ENCODE measurements at places on chromosomes 6 and 20.

- peak; percentile 42 for DNase-seq
Measured at GRCh38 chr20:44074252-44075151, 112.5 kb downstream of the JPH2 start.

- peak; percentile 14 for DNase-seq
Measured at GRCh38 chr6:150730801-150731457, 131.2 kb downstream of the PLEKHG1 start.

- DNase-seq, result no peak
Measured at GRCh38 chr6:132418235-132418965, 17.1 kb upstream of the MOXD1 start.

DNA sequence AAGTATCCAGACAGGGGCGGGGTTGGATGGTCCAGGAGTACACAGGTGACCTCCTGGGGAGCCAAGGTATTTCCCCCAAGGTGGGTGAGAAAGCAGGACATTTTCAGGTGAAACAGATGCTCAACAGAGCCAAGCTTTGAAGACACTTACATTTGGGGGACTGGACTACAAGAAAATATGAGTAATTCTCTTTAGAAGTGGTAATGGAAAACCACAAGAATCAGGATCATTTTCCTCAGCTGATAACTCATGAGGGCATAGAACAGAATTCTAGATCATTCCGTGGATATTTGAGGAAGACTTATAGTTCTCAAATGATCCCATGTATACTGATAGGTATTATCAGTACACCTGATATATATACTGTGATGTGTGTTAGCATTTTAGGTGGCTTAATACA, 89.9 kb downstream of the UST start:
- DNase-seq, result no peak

DNA sequence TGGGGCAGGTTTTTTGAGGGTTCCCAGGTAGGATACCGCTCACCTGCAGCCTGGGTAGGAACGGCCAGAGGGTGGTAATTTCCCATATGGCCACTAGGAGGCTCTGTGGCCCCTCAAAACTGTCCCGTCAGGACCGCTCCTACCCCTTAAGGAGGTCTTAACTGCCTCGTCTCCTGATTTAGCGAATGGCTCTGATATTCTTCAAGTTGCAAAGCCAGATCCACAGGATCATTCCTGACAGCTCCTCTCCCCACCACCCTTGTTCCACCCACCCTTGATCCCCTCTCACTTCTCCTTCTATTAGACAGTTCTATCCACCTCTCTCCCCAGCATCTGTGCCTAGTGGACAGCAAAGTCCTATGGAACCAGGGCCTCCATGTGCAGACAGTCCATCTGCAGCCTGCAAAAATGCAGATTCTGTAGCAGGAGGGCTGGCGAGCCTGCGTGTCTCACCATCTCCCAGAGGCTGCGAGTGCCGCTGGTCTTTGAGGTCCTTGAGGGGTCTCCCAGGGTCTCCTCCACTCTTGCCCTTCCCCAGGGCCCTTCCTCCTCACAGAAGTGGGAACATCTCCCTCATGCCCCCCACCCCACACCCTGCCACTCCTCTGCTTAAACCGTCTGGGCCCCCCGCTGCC, 34.3 kb upstream of the ZBP1 start:
- DNase-seq, result peak; percentile 63

- no peak for DNase-seq
Measured at GRCh38 chr20:54234991-54235390, 27.1 kb downstream of the PFDN4 start.

- DNase-seq, result peak; percentile 51
Measured at GRCh38 chr6:151494235-151494935, 568 bp downstream of the CCDC170 start.

- no peak for DNase-seq
Measured at GRCh38 chr6:31706599-31706998, at the start of gene LY6G6F. Gene LY6G6F, plus strand, starts transcription at chr6:31706866. Its CDS starts 41 bp downstream, at chr6:31706907.

- peak; percentile 37 for DNase-seq
Measured at GRCh38 chr6:31920811-31921210, 6.7 kb upstream of the C2 start.

GRCh38 chr6:112881828-112882780, 535.0 kb downstream of the RFPL4B start:
- no peak for DNase-seq

DNA sequence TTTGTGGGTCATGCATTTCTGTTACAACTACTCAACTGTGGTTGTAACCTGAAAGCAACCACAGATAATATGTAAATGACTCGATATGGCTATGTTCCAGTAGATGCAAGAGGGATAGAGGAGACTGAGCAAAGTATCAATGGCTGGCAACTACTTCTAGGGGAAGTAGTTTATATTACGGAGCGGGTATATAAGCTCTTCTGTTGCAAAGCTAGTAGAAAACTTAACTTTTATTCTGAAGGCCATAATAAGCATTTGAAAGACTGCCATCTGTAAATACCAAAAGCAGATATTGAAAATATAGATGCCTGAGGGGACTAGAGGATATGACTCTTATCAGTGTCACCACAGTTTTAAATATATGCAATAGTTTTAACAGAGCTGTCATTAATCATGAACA, 655.3 kb downstream of the PHF3 start:
- no peak for DNase-seq

DNA sequence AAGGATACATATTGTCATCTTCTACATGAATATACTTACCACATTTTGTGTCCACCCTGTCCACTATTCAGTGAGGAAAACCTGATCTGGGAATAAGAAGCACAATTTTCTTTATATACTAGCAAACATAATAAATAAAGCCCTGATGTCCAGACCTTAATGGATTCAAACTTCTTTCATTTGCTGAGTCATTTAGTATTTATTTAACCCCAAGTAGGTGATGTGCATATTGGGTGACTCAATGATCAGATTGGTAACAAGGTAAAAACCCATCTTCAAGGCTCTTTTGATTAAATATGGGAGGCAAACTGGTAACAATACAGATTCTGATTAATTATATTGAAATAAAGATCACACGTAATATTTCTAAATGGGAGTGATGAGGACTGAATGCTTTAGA, 1159.8 kb upstream of the EYS start:
- no peak for DNase-seq

DNA sequence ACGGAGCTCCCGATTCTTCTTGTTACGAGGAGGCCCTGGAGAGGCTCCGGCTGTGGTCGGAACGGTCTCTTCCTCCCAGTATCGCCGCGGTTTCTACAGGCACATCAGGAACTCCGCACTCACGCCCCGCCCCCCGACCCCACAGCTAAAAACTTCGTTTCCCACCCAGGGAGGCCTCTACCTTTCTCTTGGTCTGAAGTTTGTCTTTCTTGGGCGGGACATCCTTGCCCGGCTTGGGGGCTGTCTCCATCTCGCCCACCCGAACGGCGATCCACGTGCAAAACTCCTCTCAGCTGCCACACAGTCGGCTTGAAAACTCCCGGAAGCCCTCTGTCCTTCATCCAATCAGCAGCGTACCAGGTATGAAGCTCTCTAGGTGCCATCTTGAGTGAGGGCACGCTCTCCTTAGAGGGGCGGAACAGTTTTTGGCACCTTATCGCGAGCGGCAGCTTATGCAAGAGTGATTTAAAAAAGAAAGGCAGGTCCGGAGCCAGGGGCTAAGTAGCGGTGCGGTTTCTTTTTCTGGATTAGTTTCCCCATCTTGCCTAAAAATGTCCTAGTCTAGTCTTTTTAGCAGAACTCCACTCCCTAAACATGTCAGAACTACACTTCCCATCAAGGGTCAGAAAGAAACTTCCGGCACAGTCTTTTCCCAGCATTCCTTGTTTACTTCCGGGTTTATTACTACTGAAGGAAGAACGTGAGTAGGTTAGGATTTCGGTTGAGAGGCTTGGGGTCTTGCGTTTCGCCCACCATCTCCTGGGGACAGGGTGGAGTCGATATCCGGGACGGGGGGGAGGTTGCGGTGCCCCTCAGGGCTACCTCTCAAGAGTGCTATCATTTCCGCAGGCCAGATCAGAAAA, at the start of the genes PFDN6 and WDR46:
Gene PFDN6 (plus strand): TSS at position 681 of the 863 bp plus-strand sequence. CDS start 256 bp downstream, outside the sequence.
Gene WDR46 (minus strand): TSS at position 319 of the 863 bp plus-strand sequence. CDS start 69 bp downstream, at position 250.
- DNase-seq, result peak; percentile 92

- no peak for DNase-seq
Measured at GRCh38 chr6:157430834-157431233, 49.8 kb downstream of the ZDHHC14 start.

DNA sequence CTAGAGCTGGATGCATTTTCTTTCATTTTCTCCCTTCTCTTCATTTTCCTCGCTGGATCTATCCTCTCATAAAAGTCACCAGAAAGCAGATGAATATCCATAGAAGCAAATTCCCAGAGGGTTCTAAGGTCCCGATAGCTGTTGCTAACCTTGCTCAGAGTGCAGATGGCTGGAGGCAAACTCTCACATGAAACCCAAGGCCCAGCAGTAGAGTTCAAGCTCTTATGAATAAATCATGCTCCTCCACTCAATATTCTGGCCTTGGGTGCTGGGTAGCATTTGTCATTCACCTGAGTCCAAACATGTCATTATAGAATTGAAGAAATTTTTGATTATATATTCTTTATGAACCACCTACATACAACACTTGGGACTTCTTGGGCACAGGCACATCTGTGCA, 539.7 kb upstream of the MARCKS start:
- DNase-seq, result no peak

- no peak for DNase-seq
Measured at GRCh38 chr6:159646733-159647132, 46.3 kb downstream of the SOD2 start.

DNA sequence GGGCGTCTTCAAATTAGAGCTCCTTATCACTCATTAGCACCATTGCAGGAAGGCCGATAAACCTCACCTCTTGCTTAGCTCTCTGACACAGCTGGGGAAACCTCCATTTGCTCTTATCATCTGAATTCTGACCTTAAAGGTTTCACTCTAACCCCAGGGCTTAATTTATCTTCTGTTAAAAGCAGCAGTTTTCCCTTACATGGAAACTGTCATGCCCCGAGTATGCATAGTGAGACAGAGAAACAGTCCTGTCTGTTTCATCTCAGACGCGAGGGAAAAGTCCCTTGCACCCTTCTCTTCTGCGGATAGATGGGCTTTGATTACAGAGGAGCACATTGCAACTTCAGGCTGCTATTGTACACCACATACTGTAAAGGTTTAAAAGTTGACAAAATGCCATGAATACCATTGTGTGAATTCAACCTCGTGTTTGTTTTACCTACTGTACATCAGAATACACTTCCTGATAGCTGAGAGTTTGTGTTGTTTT, 191.5 kb upstream of the BMP2 start:
- DNase-seq, result peak; percentile 52

DNA sequence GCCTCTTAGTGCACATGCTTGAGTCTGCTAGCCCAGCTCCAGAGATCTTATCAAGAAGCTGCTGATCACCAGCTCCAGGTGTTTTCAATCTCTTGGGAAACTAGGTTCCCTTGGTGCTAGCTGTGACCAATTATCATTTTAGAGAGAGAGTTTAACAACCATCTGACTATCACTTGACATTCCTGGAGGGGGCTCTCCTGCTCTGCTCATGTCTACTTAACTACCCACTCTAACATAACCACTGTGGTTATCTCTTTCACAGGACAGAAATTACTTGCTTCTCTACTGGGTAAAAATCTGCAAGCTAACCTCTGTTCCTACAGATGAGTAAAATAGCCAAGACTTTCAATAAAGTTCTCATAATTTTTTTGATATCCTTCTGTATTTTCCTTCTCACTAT, 823.4 kb upstream of the GJE1 start:
- DNase-seq, result peak; percentile 9

- no peak for DNase-seq
Measured at GRCh38 chr20:36040571-36040970, 72.2 kb downstream of the CNBD2 start.

GRCh38 chr6:100255701-100256100, 209.0 kb downstream of the SIM1 start:
- DNase-seq, result no peak

DNA sequence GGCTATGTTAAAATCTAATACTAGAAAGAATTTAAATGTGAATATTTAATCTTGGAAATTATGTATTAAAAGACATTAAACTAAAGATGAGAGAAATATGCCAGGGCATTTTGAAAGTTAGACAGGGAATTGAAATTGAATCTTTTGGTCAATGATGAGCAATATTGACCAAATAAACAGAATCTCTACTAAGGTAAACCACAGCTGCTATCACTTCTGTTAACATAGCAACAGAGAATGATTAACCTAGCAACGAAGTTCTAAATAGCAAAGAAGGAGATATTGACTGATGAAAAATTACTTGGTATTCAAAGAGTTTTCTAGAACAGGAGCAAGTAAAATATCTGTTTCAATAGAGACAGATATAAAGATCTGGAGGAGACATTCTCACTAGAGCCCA, 45.2 kb upstream of the RSPO3 start:
- no peak for DNase-seq

GRCh38 chr6:20900389-20901160, 366.3 kb downstream of the CDKAL1 start:
- no peak for DNase-seq

DNA sequence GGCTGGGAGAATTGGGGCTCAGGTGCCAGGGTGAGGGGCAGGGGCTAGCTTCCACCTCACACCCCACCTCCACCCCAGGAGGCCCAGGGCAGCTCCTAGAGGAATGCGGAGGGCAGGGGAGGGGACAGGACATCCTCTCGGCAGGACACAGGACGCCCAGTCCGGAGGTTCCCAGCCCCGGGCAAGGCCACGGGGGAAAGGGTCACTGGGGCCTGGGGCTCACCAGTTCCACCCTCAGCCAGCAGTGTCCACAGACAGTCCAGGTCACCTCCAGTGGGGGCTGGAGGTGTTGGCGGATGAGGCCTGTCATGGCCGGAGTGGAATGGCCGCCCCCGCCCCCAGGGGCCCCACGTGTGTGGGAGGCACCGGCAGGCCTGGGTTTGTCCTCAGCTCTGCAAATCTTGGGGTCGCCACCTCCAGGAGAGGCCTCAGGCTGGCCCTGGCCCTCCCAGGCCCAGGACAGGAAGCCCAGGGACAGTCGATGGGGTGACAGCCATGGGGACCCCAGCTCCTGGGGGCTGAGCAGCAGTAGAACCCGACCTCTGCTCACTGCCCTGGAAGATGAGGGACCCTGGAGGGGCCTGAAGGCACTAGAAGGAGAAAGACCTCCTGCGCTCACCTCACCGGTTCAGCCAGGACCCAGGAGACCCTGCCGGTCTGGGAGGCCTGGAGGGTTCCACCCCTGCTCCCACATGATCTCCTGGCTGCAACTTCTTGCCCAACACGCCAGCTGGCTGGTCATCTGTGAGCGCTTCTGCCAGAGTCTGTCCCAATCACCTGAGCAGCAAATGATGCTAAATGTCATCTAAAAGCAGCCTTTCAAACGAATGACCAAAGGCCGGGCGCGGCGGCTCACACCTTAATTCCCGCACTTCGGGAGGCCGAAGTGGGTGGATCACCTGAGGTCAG, 13.0 kb upstream of the ABHD16B start:
- DNase-seq, result no peak

DNA sequence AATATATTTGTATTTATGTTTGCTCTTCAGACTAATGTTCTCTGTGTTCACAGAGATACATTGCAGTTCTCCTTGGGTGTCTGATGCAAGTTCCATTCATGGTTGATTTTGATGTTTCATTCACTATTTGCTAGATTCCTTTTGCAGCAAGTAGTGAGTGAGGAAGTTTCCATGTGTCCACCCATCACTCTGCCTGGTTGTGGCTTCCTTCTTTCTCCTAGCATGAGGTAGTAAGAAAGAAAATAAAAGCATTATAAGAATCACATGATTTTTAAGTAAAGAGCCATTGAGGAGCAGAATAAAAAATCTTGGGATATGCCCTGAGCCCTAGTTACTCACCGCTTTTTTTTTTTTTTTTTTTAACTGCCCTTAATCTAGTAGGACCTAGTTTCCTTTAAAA, 8.7 kb downstream of the SASH1 start:
- no peak for DNase-seq

- DNase-seq, result no peak
Measured at GRCh38 chr6:41071501-41071922, 644 bp downstream of the OARD1 start.

GRCh38 chr20:22768266-22769178, 184.2 kb upstream of the FOXA2 start:
- DNase-seq, result peak; percentile 82

All from fibroblast of villous mesenchyme (primary cell).